ENCODE measurements at places on chromosomes 13 and 19.

- DNase-seq = peak; percentile 94
Measured at GRCh38 chr19:16572332-16573211, at the start of gene SLC35E1. TSS of gene SLC35E1 (minus strand) at chr19:16572415. CDS start at chr19:16572364, 51 bp downstream.

GRCh38 chr19:48651683-48652048 lies 5.7 kb upstream of the CA11 start:
- DNase-seq = no peak

DNA sequence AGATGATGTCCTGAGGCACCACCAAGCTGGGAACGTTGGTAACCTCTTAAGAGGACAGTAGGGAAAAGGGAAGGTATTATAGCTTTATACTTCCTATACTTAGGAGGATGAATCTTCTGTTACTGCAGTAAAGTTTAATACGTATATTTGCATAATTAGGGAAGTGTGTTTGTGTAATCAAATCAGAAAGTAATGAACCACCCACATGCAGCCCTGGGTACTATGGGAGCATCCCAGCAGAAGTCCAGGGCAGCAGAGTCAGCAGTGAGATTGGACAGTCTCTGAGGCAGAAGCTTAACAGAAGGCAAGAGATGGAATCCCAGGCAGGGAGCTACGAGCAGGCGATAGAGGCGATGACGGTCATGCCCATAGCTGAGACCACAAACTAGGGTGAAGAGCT lies 12.5 kb downstream of the SAFB start:
- no peak for DNase-seq

DNA sequence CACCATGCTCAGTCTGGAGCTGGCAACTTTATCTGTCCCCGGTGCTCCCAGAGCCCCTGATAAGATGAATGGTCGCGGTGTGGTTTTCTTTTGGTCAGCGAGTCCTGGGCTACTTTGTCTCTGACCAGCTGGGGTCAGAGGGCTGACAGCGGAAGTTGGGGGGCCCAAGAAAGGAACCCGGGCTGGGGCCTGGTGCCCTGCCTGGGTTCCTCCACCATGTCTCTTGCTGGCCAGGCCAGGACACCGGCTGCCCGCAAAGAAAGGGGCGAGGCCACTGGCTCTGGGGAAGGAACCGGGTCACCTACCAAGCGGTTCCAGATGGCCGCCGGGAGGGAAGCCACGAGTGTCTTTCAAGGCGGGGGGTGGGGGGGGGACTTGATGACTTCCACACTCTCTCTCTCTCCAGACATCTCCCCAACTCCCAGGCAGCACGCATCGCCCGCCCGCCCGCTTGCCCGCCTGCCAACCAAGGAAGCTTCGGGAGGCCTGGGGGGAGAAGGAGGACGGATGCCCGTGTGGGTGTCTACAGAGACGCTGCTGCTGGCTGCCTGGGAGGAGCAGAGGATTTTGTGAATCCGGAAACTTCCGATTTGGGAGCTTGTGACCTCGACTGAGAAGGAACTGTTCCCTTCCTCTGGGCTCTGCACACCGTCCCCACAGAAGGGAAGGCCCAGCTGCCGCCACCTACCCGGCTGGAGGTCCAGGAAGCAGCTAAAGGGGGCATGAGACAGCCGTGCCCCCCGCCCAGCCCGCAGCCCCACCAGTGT lies 1.1 kb downstream of the PIP5K1C start:
- DNase-seq = peak; percentile 60

GRCh38 chr19:39074205-39074692 lies 9.9 kb upstream of the ACP7 start:
- no peak for DNase-seq

DNA sequence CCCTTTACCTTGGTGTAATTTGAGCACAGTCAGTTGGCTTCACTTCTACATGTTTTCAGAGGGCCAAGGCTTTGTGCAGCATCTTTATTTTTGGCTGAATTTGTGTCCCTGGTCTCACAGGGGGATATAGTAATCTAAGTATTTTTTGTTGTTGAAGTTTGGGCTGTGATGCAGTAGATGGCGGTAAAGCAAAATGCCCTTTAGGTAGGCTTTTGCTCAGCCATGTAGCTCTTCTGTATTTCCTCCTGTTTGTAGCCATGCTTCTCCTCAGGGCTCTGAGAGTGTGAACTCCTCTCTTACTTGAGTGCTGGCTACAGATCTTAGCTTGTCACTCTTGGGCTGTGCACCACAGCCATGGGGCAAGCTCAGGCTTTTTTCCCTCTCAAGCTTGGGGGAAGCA lies 328.6 kb downstream of the SLITRK5 start:
- no peak for DNase-seq

- DNase-seq = no peak
Measured at GRCh38 chr19:33129901-33130300, 2.0 kb upstream of the WDR88 start.

DNA sequence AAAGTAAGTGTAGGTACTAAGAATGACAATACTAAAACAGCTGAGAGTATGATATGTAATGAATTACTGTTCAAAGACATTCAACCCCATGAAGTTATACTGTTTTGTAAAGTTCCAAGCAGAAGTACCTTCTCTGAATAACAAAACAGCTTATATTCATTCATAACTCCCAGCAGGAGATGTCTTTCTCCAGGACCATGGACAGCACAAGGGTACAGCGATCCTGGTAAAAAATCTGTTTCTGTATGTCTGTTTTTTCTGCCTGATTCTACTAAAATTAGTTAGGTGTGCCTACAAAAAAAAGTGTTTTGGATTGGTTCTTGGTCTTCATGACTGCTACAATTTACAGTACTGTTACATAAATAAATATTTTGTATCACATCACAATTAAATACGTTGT lies 172.5 kb upstream of the SLITRK5 start:
- DNase-seq = no peak

GRCh38 chr19:16420336-16420676 lies 51.5 kb downstream of the EPS15L1 start:
- no peak for DNase-seq

DNA sequence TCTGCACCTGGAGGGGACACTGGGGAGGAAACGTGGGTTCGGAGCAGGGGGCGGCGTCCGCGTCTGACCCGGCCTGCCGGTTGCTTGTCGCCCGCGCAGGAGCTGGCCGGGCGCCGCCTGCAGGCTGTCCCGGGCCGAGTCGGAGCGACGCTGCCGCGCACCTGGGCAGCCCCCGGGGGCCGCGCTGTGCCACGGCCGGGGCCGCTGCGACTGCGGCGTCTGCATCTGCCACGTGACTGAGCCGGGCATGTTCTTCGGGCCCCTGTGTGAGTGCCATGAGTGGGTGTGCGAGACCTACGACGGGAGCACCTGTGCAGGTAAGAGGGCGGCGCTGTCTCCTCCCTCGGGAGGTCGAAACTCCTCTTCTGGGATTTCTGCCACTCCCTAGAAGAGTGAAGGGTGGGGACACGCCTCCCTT lies 1.3 kb downstream of the ITGBL1 start:
- no peak for DNase-seq

DNA sequence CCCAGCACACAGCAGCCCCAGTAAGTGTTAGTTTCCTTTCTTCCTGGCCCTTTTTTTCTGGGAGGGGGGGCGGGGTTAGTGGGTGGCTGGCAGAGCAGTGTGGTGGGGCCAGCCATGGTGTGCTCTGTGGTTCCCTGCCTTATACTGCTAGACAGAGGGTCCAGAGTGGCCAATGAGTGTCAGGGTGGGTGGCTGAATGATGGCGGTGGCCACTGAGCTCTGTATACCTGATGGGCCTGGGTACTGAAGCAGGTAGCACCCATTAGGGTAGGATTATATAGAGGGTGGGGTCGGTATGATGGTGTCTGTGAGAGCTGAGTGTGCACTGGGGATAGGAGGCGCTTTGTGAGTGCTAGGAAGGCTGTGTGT lies 13.8 kb downstream of the CIC start:
- no peak for DNase-seq

GRCh38 chr19:47492137-47492533 lies 8.1 kb upstream of the KPTN start:
- no peak for DNase-seq

GRCh38 chr19:42214810-42215485 lies 2.5 kb downstream of the DEDD2 start:
- no peak for DNase-seq

GRCh38 chr13:73967397-73968165 lies 166.6 kb downstream of the KLF12 start:
- DNase-seq = no peak

GRCh38 chr13:106296723-106297122 lies 238.7 kb downstream of the EFNB2 start:
- no peak for DNase-seq

DNA sequence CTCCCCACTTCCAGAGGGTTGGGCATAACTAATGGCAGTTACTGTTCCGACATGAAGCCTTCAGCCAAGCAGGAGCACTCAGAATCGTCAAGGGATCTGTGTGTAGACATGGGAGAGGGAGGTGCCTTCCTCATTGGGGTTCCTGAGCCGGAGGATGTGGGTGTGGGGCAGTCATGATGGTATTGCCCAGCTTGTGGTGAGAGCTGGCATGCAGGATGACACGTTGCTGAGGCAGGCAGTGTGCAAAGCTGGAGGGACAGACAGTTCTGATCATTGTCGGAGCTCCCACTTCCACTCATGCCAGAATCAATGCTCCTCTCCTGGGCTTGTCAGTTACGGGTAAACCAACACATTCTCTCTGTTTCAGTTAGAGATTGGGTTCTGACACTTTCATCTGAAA lies 83.9 kb upstream of the TSC22D1 start:
- peak; percentile 18 for DNase-seq

DNA sequence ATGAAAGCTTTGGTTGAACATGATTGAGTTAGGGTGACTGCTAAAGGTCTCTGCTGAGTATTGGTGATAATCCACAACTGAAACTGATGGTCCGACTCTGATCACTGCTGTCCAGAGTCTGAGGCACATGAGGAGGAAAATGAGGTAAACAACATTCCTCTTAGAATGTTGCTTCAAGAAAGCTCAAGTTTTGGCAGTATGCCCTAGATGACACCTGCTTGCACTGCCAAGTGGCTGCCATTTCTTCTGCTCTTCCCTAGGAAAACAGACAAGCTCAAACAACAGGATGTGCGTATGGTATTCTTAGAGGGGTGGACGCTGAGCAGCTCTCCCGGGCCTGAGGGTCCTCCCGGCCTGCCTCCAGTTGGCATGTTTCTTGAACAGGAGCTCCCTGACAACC lies 15.2 kb upstream of the MTIF3 start:
- no peak for DNase-seq

- no peak for DNase-seq
Measured at GRCh38 chr13:111396457-111396856, 76.0 kb downstream of the TEX29 start.

- no peak for DNase-seq
Measured at GRCh38 chr13:49759503-49759902, 33.0 kb downstream of the KPNA3 start.

DNA sequence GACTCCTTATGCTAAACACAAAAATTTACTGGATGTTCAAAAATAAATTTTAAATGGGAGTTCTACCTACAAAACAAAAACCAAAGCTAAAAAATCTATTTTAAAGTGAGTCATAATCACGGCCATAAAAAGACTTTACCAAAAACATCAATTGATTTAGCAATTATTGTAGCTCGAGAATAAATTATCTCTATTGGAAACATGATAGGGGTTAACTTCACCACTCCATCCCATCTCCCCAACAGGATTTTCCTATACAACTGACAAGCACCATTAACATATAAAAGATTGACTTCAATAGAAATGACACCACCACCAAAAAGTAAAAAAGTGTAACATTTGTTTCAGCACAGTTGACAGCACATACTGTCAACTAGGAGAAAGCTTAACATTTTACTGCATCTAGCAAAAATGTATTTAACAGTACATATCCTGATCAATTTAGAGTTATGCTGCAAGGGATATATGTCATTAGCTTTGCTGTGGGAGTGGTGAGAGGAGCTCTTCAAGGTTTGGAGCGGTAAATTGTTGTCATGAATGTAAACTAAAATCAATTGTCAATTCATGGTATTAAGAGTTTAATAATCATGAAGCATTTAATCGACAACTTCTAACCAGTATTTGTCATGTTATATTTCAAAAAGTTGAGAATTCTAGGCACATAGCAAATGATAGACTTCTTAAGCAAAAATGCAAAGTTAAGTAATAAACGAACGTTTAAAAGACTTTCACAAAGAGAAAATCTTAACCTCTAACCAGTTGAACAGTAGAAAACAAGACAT lies 3.8 kb downstream of the UBL3 start:
- no peak for DNase-seq

DNA sequence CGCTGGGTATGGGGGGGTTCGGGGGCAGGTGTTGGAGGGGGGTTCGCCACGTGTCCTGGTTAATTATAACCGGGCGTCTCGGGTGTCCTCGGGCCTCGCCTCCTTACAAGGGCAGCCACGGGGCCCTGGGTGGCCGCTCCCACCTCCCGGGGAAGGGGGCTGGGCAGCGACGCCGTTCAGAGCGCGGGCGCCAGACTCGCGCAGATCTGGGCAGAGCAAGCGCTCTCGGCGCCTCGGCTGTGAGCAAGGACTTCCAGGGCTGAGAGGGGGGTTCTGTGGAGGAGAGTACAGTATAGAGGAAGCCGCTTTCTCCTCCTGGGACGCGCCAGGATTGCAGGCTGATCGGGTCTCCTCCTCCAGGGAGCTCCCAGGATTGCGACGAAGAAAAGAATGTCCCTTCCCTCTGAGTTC lies 1.0 kb upstream of the CKM start:
- no peak for DNase-seq

DNA sequence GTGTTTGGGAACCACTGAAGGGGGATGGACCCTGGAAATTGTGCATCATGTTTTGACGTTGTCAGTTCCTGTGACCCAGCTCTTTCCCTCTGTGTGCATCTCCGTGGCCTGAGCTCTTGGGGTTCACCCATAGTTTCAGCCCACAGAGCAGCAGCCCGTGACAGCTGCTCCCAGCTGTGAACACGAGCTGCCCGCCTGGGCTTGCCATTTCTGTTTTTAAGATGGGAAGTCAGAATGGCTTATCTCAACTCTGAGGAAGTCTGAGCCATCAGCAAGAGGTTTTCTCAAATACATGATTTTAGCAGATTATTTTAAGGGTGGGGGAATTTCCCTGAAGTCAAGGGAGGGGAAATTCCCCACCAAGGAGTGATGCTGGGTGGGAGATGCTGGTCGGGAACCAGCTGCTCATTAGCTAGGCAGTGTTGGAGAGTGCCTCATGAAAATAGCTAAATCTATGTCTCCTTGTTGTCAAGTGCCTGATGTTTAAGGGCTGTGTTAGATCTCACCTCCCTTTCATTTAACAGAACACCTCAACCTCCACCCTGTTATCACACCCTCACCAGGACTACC lies 34.8 kb upstream of the C1QTNF9 start:
- no peak for DNase-seq
